ENCODE measurements at places on chromosomes 1 and 21.

GRCh38 chr1:41350055-41350378 lies 11.2 kb upstream of the FOXO6 start:
- DNase-seq = no peak

GRCh38 chr1:162873671-162874666 lies 13.0 kb upstream of the CCDC190 start:
- DNase-seq = no peak

DNA sequence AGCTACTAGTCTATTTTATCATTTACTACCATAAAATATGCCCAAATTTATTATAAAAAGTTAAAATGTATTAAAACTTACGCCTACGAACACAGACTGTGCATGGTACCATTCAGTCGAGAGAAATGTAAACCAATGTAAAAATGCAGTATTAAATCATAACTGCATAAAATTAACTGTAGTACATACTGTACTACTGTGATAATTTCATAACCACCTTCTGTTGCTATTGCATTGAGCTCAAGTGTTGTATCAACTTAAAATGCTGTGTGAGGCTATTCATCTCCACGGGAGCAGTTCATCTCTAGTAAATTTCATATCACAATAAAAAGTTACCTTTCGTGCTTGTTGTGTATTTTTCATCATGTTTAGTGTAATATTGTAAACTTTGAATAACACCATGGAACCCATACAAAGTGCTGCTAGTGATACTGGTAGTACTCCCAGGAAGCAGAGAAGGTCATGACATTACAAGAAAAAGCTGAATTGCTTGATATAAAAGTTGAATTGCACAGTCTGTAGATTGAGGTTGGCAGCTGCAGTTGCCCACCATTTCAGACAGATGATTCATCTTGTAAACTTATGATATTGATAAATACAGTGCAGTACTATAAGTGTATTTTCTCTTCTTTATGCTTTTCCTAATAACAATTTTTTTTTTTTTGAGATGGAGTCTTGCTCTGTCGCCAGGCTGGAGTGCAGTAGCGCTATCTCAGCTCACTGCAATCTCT lies 19.0 kb upstream of the CENPF start:
- no peak for DNase-seq

- no peak for DNase-seq
Observed at GRCh38 chr1:14742181-14742980, 143.9 kb downstream of the KAZN start.

DNA sequence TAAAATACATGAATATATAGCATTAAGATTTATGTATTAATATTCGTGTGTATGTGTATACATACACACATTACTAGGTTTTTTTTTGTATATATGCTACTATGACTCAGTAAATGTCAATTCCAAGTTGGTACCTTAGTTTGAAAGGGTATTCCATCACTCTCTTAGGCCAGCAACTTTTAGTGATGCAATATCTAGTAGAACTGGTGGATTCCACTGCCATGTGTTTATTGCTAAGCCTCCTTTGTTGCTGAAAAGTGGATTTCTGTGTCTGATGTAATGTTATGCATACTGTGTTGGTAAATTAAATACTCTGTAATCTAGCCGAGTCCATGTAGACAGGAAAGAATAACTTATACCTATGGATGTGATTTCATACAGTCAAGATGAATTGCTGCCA lies 16.9 kb upstream of the COL11A1 start:
- no peak for DNase-seq

- no peak for DNase-seq
Observed at GRCh38 chr1:51061231-51061918, 40.7 kb upstream of the C1orf185 start.

- no peak for DNase-seq
Observed at GRCh38 chr1:201714542-201715329, 114.2 kb upstream of the IPO9 start.

GRCh38 chr1:42258218-42258617 lies 76.8 kb downstream of the FOXJ3 start:
- DNase-seq = no peak

GRCh38 chr1:30472526-30472925 lies 250.9 kb downstream of the MATN1 start:
- DNase-seq = no peak

DNA sequence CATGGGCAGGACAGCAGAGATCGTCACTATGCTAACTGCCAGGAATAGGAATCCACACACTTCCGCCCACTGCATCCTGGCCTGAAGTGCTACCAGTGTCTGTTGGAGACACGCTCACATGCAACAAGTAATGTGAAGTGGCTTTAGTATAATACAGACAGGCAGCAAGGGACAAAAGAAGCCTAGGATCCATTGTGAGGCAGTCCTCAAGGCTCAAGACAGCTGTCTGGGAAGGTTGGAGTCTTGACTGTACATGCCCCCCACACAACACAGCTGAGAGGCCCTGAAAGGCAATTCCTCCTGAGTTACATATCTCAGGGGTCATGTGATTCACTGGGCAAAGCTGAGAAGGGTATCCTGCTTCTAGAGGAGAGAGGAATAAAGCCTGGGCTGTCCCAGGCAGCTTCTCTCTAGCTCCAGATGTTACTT lies 39.9 kb upstream of the CD1D start:
- no peak for DNase-seq

DNA sequence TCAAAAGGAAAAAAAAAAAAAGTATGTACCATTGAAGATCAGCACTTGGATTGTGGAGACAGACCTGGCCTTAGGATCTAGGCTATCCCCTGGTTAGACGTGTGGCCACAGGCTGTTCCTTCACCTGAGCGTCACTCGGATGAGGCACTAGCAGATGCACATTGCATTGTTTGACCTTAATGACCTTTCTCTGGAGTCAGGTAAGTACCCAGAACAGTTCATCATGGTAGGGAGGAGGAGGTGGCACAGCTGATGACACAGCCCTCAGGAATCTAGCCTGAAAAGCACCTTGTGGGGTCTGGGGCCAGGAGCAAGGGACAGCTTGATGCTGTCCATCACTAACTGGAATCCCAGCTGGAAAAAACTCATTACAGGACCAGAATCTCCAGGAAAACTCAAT lies 21.2 kb downstream of the NECAP2 start:
- no peak for DNase-seq

DNA sequence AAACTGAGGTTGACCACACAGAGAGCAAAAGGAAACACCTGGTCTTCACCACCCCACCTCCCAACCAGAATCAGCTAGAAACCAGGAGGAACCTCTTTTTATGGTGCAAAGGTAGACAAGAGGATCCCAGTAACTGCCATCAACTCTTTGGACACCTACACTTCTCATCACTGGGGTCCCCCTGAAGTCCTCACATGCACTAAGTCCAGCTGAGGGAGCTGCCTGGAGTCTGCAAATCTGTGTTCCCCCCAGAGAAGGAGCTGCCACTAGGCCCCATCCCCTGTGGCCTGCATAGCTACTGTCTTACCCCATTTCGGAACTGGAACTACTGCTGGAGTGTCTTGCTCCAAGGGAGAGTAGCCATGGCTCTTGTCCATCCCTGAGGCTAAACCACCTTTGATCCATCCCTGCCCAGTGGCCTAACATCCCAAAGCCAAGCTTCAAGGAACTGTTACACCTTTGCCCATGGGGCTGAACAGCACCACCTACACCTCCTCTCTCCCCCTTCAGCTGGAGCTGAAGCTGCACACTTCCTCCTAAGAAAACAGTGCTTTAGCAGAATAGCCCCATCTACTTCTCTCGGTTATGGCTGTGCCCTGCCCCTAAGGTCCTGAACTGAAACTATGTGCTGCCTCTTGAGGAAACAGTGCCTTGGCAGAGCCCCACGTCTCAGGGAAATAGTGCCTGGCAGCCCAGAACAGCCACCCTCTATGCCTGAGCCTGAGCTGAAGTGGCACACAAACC lies 85.4 kb upstream of the CD53 start:
- no peak for DNase-seq

DNA sequence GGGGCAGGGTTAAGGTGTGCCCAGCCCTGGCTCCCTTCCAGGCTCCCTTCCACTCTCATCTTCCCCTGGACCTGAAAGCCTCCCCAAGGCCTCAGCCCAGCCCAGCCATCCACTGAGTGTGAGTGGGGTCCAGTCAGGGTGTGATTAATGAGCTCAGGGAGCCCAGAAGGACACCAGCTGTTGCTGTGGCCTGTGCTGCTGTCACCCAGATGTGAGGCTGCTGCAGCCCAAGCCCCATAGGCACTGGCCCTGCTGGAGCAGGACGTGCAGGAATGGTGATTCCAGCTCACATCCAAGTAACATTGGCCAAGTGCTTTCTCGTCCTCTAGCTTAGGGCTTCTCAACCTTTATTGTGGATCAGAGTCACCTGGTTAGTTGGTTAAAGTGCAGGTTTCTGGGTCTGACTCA lies 77.6 kb downstream of the EPHB2 start:
- DNase-seq = no peak

DNA sequence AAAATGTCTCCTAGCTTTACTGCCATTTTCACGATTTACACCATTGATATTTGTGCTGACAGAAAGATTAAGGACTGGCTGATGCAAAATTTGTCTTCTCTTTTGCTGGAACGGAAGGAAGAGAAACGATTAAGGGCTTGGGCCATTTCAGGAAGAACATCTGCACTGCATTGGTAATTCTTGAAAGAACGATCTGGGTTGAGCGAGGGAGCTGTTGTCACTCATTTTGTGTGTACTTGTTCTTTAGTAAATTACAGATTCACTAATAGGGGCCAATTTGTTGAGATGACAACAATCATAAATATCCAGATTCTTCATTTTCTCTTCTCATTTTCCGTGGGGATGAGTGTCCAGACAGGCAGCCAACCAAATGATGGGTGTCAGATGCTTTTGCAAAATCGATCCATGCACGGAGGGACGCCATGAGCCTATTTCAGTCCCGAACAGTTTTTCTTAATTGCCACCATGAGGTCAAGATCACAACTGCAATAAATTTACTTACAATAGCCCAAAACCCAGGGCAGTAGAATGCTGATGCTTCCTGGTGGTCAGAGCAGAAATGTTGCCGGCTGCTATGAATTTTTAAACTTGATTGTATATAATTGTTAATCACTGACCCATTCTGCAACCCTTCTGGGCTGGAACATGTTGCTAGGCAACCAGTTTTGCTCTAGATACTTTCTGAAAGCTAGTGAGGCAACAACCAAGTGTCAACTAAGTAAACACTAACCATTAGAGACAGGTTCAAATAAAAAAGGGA lies 132.4 kb upstream of the TIAM1 start:
- DNase-seq = no peak

- no peak for DNase-seq
Observed at GRCh38 chr1:5842679-5843078, 149.5 kb downstream of the NPHP4 start.

- no peak for DNase-seq
Observed at GRCh38 chr1:24151175-24151533, 8.2 kb upstream of the IL22RA1 start.

- no peak for DNase-seq
Observed at GRCh38 chr1:66302815-66303214, 231.1 kb upstream of the SGIP1 start.

- DNase-seq = no peak
Observed at GRCh38 chr1:108708691-108709660, 3.7 kb upstream of the FNDC7 start.
